ENCODE measurements at places on chromosomes 16 and 17.
A peak's percentile ranks its signal among the peaks of the same experiment; 100 is the strongest.

DNA sequence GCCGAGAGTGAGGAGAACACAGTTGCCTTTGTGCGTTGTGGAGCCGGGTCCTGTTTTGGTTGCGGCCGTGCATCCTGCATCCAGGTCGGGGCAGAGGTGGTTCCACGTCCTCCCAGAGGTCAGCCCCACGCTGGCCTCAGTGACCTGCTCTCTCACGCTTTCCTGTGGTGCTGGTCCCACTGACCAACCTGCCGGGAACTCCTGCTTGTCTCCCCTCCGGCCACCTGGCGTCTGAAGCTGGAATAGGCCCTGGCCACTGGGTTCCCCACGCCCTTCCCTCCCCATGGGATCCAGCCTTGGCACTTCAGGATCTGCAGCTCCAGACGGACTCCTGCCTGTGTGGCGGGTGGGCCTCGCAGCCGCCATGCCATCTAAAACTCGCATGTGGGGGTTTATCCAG is 85.5 kb upstream of the ZNF750 start:
- DNase-seq, result no peak

- DNase-seq, result peak; percentile 91
These were observed at the start of gene RNF135 for GRCh38 chr17:30970831-30971567. Gene RNF135, plus strand, starts transcription at chr17:30971039. Its CDS starts 35 bp downstream, at chr17:30971074.

GRCh38 chr16:79316004-79316458 is 284.5 kb downstream of the MAF start:
- DNase-seq, result no peak

- no peak for DNase-seq
These were observed 4.4 kb upstream of the GDPD3 start for GRCh38 chr16:30117768-30118167.

GRCh38 chr16:66996324-66996982 is 8.1 kb downstream of the CES4A start:
- DNase-seq, result peak; percentile 79

- DNase-seq, result peak; percentile 39
These were observed 89.0 kb downstream of the C17orf67 start for GRCh38 chr17:56744721-56745120.

Data from cardiac fibroblast (primary cell).